Stimulated activated CD4-positive, alpha-beta T cell treated with anti-CD3 and anti-CD28 coated beads, TNF-alpha, amount 100 ng/mL, for 48 hours (primary cell): ENCODE measurements at places on chromosomes 2 and 18.

GRCh38 chr2:10529611-10530010, 81.5 kb upstream of the ODC1 start:
- DNase-seq = no peak

GRCh38 chr2:156083763-156084493, 248.6 kb downstream of the NR4A2 start:
- no peak for DNase-seq

GRCh38 chr2:70961648-70961994, 16.8 kb upstream of the ANKRD53 start:
- no peak for DNase-seq

DNA sequence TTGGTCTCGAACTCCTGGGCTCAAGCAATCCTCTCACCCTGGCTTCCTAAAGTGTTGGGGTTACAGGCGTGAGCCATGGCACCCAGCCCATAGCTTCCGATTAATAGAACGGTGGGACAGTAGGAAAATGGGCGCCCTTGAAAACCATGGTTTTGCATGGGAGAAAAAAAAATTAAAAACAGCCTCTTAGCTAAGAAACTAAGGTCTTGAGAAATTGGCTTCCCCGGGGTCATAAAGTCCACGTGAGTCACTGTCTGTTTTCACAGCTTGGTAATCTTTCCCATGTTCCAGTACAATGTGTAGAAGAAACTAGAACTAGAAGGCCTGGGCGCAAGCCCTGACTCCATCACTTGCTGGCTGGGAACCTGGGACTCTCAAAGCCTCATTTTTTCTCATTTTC, 20.7 kb downstream of the B3GNT2 start:
- no peak for DNase-seq

GRCh38 chr2:161771148-161771547, 146.9 kb downstream of the SLC4A10 start:
- no peak for DNase-seq

DNA sequence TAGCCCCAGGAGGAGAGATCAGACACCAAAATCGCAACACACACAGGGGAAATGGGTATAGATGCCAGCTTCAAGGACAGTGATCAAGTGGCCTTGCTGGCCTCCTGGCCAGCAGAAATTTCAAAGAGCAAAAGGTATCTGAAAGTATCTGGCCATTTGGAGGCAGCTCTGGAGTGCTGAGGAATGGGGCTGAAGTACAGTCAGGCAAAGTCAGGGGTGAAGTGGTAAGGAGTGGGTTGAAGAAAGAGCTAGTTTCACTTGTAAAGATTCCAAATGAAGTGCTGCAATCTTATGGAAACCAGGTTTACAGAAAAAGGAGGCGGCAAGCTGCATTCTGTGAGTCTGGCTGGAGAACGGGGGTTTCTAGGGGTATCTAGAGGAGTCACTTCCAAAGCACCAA, 19.2 kb upstream of the PCBP1 start:
- DNase-seq = no peak

DNA sequence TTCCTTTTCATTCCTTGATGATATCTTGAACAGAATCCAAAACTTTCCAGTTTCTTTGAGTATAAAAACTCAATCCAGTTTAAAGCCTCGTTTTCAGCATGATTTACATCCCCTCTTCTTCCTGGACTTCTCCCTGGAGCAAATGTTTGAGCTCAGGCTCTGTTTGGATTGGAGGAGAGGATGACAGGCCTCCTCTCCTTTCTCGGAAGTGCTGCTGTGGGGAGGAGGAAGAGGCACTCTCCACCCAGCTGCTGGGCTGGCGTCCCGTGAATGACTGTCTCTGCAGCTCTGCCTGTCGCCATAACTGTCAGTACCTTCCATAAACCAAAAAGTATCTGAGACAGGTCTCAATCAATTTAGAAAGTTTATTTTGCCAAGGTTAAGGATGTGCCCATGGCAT, 238.2 kb upstream of the AGAP1 start:
- no peak for DNase-seq

- DNase-seq = no peak
These were observed 675 bp upstream of the MLPH start for GRCh38 chr2:237486334-237486818.

- DNase-seq = no peak
These were observed 26.8 kb upstream of the SLC9A2 start for GRCh38 chr2:102592601-102593000.

DNA sequence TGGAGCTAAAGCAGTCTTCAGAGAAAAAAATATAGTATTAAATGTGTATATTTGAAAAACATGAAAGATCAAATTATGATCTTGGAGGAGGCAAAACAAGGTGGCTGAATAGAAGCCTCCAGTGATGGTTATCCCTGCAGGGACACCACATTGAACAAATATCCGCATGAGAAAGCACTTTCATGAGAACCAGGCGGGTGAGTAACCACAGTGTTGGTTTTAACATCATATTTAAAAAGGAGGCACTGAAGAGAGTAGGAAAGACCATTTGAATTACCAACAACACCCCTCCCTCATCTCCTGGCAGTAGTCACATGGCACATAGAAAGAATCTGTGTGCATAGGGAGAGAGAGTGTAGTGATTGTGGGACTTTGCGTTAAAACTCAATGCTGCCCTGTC, 759.6 kb upstream of the NRXN1 start:
- DNase-seq = no peak

DNA sequence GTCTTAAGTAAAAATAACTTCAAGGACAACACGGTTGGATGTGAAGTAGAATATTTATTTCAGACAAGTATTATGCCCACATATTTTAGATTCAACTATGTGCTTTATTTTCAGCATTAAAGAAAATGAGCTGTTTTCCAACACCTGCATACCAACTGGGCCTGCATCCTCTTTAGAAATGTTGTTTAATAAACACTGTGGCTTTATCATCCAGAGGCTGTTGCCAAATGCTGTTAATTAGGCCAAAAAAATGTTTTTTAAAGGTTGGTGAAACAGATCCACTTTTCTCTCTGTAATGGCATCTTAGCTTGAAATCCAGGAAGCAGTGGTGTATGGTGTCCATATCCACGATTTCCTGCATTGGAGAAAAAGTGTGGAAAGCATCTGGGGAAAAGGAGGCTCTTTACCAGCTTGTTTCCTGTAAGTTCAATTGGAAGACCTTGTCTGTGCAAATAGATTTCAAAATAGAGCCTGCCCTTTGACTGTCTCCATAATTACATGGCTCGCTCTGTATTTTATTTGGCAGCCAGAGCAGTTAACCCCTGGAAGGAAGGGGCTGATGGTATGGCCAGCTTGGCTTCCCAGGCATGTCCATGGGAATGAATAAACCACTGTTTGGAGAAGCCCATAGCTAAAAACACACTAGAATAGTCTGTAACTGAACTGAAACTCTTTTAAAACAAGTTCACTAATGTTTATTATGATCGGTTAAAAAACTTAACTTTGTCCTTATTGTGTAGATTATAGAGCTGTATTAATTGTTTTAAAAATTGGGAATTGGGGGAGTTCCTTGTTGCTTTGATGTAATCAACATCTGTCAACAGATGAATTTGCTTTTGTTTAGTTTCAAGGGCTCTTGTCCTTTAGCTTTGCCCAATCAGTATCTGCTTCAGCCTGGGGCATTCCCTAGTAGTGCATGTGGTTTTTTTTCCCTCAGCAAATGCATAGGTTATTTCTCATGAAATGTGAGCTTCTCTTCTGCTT, 33.0 kb upstream of the DLX1 start:
- no peak for DNase-seq

DNA sequence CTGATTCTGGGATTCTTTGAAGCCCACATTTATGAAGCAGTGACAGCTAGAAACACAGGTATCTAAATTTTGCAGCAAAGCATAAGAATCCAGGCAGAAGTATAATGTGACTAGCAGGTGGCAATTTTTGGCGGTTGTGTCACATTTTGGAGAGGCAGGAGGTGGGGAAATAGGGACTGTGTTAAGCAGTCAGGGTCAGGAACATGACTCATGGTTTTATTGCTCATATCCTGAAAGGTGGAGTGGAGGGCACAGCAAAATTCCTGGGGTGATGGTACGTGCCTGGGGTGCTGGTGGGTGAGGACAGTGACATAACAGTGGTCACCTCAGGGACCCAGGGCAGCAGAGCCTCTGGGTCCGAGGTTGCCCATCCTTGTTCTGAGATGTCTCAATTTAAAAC, 63.5 kb upstream of the TTN start:
- no peak for DNase-seq

GRCh38 chr2:165191096-165191728, 12.6 kb downstream of the SCN3A start:
- DNase-seq = no peak

- no peak for DNase-seq
These were observed 37.0 kb upstream of the MEP1B start for GRCh38 chr18:32152705-32153448.

- DNase-seq = no peak
These were observed 7.8 kb downstream of the CDK15 start for GRCh38 chr2:201813996-201814760.

GRCh38 chr2:138445227-138445626, 56.3 kb upstream of the SPOPL start:
- no peak for DNase-seq

DNA sequence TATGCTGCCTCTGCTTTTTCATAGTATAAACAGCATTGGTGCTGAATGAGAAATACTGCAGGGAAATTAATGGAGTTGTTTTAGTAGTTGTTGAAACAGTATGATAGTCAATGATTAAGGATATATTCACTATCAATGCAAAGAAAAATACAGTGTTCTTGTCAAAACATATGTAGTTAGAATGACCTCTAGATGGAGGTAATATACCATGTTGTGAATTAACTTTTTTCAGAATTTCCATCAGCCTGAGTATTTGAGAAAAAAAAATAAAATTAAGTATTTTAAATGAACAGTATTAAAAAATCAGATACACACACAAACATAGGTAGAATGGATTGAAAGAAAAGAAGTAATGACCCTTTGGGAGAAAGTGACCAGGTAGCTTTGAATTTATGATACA, 59.5 kb downstream of the RMDN2 start:
- DNase-seq = no peak

GRCh38 chr2:85924522-85924921, 35.7 kb upstream of the ST3GAL5 start:
- no peak for DNase-seq

DNA sequence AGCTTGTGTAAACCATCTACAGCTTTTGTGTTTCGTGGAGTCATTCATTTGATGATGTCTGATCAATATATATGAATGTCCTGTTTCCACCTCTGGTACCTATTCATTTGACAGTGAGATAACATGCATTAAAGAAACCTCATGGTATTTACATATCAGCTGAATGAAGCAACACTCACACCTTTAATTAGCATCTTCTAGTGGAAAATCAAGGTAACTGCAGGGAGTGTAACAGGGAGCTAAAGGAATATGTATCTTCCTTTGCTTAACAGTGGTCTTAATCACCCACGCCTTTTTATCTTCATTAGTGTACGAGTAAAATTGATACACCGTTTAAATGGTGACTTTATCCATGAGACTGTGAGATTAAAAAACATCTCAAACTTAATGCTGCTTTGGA, 15.6 kb downstream of the SLC39A10 start:
- no peak for DNase-seq

DNA sequence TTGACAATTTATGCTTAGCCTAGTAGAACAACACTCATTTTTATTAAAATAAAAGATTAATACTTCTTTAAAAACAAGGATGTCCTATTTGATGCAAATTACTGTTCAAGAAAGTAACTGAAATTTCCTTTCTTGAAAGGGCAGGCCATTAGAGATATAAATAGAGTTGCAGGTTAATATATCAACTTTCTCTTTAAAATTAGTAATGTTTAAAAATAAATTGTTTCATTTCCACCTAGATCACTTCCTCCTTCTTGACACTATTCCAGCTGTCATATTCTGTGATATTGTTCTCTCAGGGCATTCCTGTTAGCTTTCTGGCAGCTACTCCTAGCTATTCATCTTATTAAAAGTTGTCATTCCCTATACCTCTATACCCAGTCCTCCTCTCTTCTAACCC, 357.9 kb upstream of the NRP2 start:
- no peak for DNase-seq

DNA sequence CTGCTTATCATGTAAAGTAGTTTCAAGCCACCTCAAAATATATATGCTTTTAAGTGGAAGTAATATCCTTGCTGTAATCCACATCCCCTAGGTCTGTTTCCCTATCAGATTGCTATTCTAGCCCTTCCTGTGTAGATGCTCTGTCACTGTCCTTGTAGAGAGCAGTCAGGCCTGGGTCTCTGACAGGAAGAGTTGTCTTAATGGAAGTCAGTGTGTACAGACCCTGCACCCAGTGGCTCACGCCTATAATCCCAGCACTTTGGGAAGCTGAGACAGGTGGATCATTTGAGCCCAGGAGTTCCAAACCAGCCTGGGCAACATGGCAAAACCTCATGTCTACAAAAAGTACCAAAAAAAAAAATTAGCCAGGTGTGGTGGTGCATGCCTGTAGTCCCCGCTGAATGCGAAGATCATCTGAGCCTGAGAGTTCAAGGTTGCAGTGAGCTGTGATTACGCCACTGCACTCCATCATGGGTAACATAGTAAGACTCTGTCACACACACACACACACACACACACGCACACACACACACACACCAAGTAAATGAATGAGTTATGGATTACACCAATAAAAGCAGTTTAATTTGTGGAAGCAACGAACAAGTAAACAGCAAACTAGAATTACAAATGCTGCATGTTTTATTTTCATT, 70.2 kb upstream of the DSC1 start:
- DNase-seq = no peak

- no peak for DNase-seq
These were observed 31.8 kb upstream of the TNFAIP6 start for GRCh38 chr2:151325581-151326095.

DNA sequence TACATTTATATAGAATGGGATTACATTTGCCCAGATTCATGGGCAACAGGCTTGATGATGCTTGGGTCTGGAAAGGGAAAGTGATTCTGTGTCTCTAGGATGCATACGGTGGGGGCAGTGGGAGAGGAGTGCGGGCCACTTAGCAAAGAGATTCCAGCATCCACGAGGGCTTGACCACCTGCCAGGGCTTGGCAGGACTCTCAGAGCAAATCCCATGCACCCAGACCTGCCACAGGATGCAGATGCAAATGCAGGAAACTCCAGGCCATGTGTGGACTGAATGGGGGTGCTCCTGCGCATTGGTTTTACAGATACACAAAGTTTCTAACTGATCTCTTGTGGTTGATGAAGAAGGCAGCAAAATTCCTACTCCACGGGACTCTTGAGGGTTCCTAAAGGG, 334.7 kb downstream of the CYRIA start:
- no peak for DNase-seq

- no peak for DNase-seq
These were observed 57.5 kb downstream of the KDM3A start for GRCh38 chr2:86498468-86499260.

DNA sequence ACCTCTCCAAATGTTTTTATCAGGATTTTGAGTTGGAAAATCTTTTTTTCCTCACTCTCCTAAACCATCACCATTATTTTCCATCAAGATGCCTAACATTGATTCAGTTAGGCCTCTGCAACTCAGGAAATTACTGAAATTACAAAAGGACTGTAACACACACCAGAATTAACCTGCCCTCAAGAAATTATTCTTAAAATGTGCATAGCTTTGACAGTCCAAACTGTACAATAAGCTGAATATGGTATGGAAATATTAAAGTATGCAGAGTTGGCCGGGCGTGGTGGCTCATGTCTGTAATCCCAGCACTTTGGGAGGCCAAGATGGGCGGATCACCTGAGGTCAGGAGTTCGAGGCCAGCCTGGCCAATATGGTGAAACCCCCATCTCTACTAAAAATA, 50.2 kb upstream of the PHLPP1 start:
- no peak for DNase-seq
